Stimulated activated CD4-positive, alpha-beta T cell treated with anti-CD3 and anti-CD28 coated beads, TNF-alpha, amount 100 ng/mL, for 48 hours (primary cell): ENCODE measurements at places on chromosomes 2 and 18.

- no peak for DNase-seq
Observed at GRCh38 chr2:168613551-168613950, 157.5 kb downstream of the CERS6 start.

GRCh38 chr2:219421323-219421722 is 3.1 kb downstream of the DES start:
- DNase-seq, result no peak

- DNase-seq, result no peak
Observed at GRCh38 chr2:235576337-235576910, 82.6 kb downstream of the AGAP1 start.

DNA sequence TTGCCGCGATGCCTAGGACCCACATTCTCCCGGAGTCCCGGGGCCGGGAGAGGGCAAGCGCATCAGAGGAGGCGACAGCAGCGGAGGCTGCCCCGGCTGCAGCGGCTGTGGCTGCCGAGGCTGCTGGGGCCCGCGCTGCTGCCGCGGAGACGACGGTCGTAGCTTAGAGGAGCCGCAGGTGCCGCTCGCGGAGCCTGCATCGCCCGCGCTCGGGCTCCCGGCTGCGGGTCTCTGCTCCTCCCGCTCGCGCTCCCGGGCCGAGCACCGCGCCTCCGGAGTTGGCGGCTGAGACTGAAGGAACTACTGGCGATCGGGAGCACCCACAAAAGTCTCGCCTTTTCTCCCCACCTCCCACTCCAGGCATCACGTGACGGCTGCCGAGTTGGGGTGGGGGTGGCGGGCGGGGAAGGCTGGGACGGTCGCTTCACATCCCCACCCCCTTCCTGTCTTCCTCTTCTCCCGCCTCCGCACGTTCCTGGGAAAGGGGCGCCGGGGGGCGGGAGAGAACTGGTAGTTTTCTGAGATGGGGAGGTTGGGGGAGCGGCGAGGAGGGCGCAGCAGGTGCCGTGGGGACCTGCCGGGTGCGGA is at the start of gene LYPD1:
Gene LYPD1 (minus strand): TSS at position 298 of the 588 bp plus-strand sequence. CDS start 273 bp downstream, at position 25.
- no peak for DNase-seq

DNA sequence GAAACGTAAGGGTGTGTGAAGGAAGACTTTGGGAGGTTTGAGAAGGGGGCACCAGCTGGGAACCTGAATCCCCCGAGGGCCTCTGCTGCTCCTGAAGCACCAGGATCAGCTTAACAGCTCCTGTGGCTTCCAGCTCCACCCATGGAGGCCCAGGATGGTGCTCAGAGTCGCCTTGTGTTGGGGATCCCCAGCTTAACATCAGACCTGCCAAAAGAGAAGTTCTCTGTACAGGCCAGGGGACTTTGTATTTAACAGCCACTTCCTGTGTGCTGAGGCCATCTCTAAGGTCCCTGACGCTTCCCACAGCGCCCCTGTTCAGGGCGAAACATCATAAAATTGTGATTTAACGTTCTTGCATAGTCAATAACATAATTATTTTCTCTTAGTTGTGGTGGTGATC is 77.5 kb downstream of the NCK2 start:
- no peak for DNase-seq

- DNase-seq, result no peak
Observed at GRCh38 chr2:84452624-84453023, 6.5 kb downstream of the SUCLG1 start.

GRCh38 chr18:80183273-80184050 is 63.9 kb downstream of the PARD6G start:
- no peak for DNase-seq

- DNase-seq, result no peak
Observed at GRCh38 chr2:95323347-95324155, 26.4 kb downstream of the KCNIP3 start.

GRCh38 chr2:8573942-8574195 is 108.0 kb upstream of the ID2 start:
- no peak for DNase-seq
